Bronchial epithelial cell (primary cell): ENCODE measurements at places on chromosomes 1 and 21. TPM values are rescaled to one million over a fixed set of nuclear protein-coding genes. Genes with fewer than 3 reads are reported as not detected.

GRCh38 chr1:17437580-17438317 is 1.7 kb downstream of the RCC2 start:
- no peak for DNase-seq

CNST gene
- total RNA-seq, result 10.3 and 12.0 TPM in 2 replicates

S100A8 gene
- total RNA-seq, result 50.0 and 551 TPM in 2 replicates

DNA sequence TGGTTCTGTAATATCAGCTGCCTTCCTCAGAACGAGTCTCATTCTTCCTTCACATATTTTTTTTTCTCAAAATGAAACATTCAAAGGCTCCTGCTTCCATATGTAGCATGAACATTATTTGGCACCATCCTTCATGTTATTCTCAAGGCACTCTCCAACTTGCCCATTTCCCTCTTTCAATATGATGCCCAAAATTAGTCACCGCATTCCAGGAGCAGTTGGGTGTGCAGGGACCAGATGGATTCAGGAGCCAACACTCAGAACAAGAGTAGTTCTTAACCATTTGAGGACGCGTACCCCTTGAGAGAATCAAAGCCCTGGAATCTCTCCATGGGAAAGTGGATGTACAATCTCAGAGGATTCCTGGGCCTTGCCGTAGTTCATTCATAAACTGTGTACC is 50.3 kb downstream of the KCNK1 start:
- DNase-seq, result peak; percentile 70

DNA sequence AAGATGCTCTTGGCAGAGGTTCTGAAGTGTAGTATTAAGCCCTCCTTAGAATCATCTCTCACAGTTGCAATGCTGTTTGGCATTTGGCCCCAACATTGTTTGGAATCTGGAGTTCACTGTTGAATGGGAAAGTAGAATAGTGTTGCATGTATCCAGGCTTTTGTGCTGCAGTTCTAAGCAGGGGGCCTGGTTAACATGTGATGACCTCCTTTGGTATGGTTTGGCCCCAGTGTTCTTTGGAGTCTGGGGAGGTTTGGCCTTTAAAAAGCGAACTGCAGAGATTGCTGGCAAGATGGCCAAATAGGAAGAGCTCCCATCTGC is 61.8 kb upstream of the PLD5 start:
- no peak for DNase-seq
